Gastroesophageal sphincter (tissue), 4 donors: ENCODE measurements at places on chromosomes 7 and 10.

DNA sequence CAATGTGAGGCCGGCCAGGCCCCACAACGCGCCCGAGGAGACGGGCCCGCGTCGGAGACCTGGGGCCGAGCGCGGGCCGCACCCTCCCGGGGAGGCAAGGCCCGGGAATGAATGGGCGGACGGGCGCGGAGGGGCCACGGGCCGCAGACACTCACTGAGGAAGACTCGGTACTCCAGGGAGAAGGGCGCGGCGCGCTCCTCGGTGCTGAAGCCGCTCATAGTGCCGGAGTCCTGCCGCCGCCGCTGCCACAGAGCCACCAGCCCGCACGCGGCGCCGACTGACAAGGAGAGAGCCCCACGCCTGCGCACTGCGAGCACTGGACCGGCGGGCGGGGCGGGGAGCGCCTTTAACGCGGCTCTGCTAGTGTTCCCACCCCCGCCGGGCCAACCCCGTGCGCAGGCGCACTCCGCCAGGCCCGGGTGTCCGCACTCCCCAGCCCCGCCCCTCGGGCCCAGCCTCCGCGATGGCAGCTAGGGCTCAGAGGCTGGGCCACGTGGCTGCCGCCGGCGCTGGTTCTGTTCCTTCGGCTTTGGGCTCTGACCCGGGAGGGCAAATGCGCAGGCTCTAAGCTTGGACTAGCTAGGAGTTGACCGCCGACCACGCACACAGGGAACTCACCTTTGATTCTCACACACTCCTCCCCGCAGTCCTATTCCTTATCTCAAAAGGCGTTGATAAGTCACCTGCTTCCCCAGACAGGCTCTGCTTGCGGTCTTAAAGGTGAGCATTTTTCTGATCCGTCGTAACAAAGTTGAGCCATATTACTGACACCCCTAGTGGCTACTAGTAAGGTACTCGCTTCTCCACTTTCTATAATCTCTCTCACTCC, at the start of gene PPA1:
Gene PPA1, minus strand, starts transcription at position 321 of the 830 bp plus-strand sequence. Its CDS starts 102 bp downstream, at position 219.
- ATAC-seq: peak; percentile 98

GRCh38 chr7:32427769-32428291, 62.4 kb downstream of the LSM5 start:
- ATAC-seq: peak; percentile 60

DNA sequence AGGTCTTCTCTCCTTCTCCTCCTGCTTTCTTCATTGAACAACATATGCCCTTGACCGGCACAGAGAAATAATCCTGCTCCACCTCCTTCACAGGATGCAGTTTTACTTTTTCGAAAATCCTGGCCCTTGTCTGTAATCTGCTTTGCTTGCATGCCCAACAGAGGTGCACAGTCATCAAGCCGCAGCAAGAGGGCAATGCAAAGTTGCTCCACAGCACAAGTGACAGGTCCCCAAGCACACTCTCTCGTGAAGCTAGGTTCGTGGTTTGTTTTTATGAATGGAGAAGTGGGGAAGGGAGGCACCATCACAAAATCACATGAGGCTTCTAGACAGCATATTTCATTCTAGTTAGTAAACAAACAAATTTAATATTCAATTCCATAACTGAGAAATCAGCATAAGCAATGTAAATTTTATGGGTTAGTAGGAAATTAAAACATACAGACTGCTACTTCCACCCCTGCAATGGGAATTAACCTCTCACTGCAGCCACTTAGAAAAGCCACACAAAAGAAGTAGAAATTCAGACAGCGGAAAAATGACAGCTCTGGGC, 178.8 kb downstream of the TPK1 start:
- ATAC-seq: no peak

- no peak for ATAC-seq
Measured at GRCh38 chr7:134452991-134453473, 5.9 kb downstream of the AKR1B1 start.

DNA sequence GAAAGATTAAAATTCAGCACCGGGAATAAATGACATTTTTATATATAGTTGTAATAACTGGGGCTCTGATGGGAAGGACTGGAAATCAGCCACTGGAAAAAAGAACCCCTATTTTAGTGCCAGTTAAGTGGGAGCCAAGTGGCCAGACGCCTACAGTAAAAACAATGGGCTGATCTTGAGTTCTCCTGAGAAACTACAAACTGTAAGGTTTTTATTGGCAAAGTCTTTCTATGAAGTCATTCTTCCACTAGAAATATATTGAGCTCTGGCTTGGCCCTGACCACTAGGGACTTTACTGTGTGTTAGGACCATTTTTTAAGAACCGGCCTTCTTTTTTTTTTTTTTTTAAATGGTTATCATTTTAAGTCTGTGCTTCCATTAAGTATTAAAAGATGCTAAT, 79.6 kb downstream of the ZNF22 start:
- no peak for ATAC-seq

DNA sequence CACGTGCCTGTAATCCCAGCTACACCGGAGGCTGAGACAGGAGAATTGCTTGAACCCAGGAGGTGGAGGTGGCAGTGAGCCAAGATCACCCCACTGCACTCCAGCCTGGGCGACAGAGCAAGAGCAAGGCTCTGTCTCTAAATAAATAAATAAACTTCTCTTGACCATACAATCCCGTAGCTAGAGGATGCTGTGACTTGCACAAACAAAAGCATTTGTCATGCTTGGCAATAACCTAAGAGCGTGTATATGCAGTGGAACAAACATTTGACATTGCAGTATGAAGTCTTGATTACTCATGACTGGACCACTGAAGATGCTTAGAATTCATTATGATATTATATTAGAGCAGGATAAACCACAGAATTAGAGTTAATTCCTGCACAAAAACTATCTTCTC, 1.4 kb upstream of the C7orf57 start:
- no peak for ATAC-seq

DNA sequence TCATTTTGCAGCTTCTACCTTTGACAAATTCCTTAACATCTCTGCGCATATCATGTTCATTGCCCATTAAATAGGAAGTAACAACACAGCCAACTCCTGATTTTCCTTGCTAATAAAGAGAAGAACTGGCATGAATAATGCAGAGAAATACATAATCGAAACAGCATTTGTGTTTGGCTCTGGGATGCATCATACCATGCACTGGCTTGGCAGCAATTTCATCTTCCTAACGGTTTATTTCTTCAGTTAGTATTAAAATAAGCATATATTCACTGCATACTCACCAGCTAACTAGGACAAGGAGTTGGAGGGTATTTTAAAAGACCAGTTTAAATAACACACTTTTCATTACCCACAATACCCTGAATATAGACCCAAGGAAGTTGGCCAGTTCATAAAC, 132.5 kb downstream of the ITGA8 start:
- ATAC-seq: no peak

DNA sequence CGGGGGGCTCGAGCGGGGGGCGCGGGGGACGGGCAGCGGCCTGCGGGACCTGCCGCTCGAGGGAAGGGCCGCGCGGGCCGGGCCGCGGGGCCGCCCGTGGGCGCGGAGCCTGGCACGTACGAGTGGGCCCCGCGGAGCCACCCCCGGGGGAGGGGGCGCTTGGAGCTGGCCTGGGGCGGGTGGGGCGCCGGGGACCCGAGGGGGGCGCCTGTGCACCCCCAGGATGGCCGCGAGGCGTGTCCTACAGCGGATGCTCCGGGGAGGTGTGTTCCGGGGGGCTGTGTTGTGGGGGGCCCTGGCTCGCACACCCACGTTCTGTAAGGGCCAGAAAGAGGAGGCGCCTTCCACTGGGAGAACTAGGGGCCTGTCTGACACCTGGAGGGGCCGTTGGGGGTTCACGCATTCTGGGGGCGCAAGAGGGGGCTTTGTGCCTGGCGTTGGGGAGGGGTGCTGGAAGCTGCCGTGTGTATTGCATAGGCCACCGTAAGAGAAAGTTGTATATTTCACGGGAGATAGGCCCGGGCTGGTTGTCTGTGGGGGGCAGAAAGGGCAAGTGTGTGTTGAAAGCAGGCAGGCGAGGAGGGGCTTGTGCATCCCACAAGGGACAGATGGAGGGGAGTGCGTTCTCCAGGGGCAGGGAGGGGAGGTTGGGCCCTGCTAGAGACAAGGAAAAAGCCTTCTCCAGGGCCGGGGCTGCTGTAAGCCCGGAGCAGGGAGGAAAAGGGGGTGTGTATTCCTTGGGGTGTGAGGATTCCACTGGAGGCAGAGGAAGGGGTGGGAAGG, 663 bp downstream of the VPS37D start:
- no peak for ATAC-seq

DNA sequence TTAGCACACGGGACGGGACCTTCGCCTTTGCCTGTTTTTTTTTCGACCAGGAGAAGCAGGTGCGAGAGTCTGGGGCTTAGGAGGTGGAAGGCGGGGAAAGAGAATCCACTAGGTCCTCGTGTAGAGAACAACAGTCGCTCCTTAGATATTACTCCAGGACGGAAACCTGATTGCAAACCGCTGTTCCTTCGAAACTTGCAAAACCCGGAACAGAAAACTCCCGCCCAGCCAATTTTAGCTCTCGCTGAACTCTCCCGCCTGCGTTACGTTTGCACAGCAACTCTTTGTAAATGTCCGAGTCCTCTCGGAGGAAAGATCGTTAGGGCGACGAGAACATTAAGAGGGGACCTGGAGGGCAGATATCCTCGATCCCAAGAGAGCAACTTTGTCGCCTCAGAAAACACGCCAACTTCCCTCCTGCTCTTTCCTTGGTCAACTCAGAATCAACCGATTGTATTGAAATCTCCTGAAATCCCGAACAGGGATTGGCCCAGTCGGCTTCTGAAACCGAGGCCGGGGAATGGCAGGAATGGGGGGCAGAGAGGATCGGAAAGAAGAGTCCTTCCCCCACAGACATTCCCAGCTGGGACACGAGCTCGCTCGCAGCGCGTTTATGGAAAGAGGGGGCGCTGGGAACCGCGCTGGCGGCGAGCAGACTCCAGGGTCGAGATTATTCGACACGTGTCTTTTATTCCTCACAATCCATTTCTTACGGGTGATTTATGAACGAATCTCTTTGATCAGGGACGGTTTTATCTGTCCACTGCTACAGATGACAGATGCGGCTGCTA, 9.9 kb downstream of the TWIST1 start:
- peak; percentile 65 for ATAC-seq

GRCh38 chr10:14271621-14272020, 59.1 kb downstream of the FRMD4A start:
- no peak for ATAC-seq

DNA sequence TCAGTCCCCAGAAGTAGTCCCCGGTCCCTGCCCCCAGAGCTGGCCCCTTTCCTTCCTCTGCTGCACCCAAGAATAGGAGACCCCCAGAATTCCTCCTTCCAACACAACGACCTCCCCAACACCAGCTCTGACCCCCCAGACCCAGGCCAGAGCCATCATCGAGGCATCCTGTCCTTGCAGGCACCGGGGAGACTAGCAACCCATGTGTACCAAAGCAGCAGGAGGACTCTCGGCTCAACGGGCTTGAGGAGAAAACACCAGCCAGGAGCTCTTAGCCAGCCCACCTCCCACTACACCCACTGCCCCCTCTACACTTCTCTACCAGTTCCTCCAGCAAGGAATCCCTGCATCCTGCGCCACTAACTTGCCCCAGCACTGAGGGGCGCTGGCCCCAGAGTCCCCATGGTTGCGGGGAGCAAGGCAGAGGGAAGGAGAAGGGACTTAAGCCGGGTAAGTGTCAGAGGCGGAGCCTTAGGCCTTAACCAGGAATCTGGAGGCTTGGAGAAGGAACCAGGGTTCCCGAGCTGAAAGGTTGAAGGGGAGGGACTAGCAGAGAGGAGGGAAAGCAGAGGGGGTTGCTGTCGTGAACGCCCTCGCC, 3.9 kb downstream of the GRID1 start:
- ATAC-seq: no peak

DNA sequence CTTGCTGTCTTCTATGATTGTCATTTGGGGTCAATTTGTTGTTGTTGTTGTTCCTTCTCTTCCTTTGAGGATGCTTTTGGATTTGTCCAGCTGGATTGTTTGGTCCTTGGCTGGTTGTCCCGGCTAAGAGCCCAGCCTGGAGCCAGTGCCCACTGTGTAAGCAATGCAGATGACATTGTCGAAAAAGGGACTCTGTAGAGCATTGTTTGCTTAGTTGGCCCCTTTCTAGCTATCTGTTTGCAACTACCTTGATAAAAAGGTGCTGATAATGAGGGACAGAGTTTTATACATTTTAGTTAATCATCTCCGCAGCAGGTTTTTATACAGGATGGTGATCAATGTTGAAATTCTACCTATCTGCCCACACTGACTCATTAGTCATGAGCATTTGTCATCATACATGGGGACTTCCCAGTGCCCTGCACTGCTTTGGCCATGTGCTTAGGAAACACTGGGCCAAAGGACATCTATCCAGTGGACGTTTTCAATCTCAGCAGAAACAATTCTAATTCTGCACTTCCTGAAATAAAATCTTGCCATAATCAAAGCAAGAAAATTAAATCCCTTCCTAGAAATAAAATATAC, 311.9 kb downstream of the GRM8 start:
- ATAC-seq: no peak

DNA sequence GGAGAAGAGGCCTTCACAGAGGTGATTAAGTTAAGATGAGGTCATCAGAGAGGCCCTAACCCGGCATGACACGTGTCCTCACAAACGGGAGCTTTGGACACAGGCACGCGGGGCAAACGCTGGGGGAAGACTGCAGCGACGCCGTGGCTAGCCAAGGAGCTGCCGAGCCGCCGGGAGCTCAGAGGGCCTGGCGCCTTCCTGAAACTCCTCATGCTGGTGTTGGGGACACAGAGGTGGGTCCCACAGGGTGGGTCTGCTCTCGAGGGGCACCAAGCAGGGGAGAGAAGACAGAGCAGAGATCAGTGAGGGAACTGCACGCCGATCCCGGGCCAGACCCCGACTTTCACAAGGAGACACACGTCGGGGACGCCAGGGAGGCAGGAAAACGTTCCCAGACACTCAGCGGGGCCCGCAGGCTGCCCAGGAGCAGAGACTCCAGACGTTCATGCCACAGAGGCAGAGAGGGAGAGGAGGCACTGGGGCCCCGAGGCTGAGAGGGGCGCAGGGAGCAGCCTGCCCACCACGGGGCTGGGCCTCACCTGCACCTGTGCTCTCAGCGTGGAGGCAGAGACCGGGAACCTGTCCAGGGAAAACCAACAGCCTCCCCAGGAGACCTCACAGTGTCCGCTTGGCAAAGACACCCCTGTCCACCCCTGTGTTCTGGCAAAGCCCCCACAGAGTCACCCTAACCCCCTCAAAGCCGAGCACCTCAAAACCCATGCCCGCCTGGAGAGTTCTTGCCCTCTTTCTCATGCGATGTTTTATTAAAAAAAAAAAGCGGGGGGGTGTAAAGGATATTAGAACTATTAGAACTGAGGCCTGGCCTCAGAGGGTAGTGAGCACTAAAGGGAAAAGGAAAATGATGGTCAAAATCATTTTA, 103.8 kb downstream of the PDGFA start:
- ATAC-seq: no peak

- no peak for ATAC-seq
Measured at GRCh38 chr7:22137026-22137425, 191.3 kb upstream of the CDCA7L start.
